ENCODE measurements at places on chromosomes 1 and 21.

- DNase-seq, result no peak
Measured at GRCh38 chr1:100279358-100279923, 13.4 kb downstream of the RTCA start.

DNA sequence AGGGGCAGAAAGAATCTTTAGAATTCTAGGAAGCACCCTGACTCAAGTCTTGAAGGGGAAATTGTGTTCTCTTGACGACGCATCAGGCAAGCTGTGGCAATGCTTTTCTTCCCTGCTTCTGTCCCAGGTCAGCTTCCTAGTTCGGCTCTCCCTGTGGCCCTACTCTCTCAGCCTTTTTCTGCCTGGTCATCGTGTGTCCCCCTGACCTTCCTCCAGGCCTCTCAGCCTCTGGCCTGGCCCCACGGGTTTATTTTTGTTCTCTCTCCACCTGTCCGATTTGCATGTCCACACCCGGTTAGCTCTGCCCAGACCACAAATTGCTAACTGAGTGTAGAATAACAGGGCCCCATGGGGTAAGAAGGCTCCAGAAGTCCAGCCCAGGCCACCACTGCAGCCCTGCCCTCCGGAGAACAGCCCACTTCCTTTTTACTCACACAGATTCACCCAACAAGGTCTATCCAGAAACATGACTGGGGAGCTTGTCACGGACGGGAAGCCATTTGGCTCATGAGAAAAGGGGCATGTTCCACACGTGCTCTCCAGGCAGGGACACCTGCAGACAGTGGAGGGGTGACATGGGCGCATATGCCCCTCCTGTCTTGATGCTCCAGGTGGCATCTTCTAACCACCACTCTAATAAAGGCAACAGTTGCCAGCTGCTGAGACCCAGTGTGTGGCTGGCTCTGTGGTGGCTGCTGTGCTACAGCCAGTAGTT lies 9.8 kb downstream of the KCNN3 start:
- peak; percentile 20 for DNase-seq

DNA sequence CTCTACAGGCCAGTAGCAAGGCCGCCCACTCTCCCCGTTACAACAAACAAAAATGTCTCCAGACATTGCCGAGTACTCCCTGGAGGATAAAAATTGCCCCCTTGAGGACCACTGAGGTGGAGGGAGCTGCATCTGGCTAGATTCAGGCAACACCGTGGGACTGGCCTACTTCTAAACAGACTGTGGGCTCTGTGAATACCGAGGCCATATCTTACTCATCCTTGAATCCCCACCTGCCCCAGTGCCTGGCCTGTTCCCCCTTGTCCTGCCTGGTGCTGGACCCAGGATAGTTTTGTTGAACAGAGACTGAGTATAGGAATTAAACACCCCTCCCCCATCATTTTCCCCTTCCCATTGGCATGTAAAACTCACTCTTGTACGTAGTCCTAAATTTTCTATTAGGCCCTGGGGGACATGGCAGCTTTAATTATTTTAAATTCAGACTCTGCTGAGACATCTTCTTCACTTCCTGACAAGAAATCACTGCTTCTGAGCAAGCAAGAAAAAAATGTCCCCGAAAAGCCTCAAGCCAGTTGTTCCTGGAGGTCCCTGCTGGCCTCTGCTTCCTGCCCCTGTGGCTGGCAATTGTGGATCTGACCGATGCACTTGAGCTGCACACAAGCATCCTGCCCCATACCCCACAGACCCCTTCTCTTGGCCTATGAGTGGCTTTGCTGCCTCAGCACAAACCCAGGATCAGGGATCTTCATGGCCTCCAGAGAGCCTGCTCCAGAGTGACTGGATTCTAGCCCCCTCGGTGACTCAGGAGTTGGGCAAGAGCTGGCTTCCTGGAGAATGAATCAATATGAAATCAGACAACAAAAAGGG lies 111.0 kb downstream of the ACTL8 start:
- no peak for DNase-seq

- no peak for DNase-seq
Measured at GRCh38 chr1:167237000-167237399, 16.3 kb downstream of the POU2F1 start.

DNA sequence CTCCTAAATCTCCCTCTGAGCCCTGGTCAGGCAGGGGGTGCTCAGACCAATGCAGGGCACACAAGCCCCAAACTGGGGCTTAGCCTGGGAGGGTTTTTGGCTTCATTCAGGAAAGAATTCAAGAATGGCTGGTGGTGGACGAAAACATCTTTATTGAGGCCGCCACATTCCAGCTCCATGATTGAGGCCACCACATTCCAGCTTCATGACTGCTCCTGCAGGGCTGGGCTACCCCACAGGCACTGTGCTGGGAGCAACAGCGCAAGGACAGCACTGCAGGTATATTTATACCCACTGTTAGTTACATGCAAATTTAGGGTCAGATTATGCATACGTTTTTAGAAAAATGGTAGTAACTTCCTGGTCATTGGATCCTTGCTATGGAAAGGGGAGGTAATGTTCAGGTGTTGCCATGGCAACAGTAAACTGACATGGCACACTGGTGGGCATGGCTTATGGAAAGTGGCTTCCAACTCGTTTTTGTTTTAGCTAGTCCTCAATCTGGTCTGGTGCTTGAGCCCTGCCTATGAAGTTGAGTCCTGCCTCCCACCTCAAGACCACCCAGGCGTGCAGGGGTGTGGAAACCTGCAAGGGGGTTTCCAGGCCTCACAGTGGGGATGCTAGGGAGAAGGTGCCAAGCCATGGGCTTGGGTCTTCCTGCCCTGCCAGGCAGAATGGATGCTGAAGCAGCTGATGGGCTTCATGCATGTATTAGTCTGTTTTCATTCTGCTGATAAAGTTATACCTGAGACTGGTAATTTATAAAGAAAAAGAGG lies 348.7 kb upstream of the AJAP1 start:
- no peak for DNase-seq

DNA sequence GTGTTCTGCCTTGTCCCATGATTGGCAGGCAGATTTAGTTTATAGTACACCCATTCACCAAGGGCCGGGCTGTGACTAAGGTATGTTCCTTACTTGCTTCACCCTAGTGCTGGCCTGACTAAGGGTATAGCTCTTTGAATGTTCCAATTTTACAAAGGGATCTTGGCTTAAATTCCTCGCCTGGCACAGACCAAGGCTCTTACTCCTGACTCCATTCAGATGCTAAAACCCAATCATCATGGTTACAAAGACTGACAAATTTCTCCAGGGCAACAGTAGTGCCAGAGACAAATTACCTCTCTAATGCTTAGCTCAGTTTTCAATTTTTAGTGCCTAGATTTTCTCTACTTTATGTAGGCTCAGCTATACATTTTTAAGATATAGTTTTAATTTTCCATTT lies 11.5 kb upstream of the C1orf53 start:
- DNase-seq, result no peak

DNA sequence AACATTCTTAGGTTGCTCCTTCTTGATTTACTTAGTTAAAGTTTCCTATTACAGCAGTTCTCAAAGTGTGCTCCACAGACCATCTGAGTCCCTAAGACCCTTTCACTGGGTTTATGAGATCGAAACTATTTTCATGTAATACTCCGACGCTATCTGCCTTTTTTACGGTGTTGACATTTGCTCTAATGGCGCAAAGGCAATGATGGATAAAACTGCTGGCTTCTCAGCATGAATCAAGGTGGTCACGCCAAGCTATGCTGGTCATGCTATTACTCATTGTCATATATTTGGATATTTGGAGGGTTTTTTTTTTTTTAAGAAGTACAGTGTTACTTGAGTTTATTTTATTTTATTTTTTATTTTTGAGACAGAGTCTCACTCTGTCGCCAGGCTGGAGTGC lies 235.1 kb downstream of the KIF26B start:
- no peak for DNase-seq

DNA sequence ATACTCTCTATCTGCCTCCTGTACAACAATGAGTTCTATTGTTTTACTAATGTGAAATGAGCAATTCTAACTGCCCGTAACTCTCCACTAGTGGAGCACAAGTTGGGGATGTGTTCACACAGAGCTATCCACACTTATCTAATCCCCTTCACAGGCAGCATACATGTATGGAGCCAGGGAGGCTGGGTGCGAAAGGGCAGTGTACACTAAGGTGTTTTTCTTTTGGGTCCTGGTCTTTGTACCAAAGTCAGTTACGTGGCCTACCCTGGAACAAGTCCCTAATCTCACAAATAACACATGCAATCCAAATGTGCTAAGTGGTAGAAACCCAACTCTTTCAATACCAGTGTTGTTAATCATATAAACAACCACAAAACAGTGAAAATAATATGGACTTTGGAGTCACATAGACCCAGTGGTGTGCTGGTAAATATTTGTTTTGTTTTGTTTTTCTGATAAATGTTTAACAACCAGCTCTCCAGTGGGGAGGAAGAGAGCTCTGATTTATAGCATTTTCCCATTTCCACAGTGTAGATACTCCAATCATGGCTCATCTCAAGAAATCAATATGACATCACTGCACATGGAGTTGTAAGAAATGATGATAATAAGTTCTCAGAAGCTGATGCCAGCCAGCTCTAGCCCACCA lies 319.9 kb upstream of the DUSP10 start:
- no peak for DNase-seq

DNA sequence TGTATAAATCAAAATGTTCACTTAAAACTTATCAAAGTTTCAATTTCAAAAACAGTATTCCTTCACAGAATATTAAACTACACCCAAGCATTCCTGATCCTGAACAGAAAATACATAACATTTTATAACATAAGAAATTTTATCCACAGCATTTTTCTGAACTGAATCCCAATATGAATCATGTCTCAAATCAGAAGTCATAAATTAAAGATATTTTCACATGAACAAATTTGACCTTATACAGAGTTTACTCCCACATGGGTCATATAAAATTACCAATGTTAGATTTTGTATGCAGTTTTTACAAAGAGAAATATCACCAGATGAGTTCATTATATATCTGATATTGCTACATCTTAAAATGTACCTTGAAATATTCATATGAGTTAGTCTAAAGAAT lies 48.6 kb upstream of the ASPM start:
- no peak for DNase-seq

- DNase-seq, result peak; percentile 72
Measured at GRCh38 chr1:2198571-2198970, 4.0 kb upstream of the FAAP20 start.

GRCh38 chr1:101964708-101965107 lies 32.0 kb downstream of the OLFM3 start:
- DNase-seq, result no peak

GRCh38 chr1:170674239-170674638 lies 10.3 kb downstream of the PRRX1 start:
- no peak for DNase-seq

DNA sequence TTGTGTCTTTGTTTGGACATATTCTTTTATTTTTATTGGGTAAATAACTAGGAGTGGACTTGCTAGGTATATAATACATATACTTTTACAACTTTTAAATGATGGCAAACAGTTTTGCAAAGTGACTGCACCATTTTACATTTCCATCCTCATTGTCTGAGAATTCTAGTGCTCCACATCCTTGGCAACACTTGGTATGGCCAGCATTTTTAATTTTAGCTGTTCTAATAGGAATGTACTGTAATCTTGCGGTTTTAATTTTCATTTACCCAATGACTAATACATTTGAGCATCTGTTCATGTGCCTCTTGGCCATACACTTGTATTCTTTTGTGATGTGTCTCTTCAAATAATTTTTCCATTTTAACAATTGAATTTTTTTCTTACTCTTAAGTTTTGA lies 37.0 kb upstream of the ATP6V1G3 start:
- no peak for DNase-seq

- DNase-seq, result peak; percentile 70
Measured at GRCh38 chr1:21175324-21175669, 1.4 kb downstream of the EIF4G3 start.

GRCh38 chr1:199978408-199978940 lies 49.0 kb upstream of the NR5A2 start:
- DNase-seq, result no peak

- no peak for DNase-seq
Measured at GRCh38 chr1:2344121-2344681, 47.2 kb downstream of the MORN1 start.

- DNase-seq, result no peak
Measured at GRCh38 chr1:77652970-77653516, 29.4 kb downstream of the ZZZ3 start.

GRCh38 chr1:111804776-111805175 lies 49.1 kb downstream of the DDX20 start:
- DNase-seq, result no peak

GRCh38 chr1:53303726-53304515 lies 23.9 kb downstream of the LRP8 start:
- no peak for DNase-seq

- DNase-seq, result no peak
Measured at GRCh38 chr1:58907398-58907797, 123.6 kb upstream of the JUN start.

- no peak for DNase-seq
Measured at GRCh38 chr1:56050911-56051310, 528.5 kb downstream of the PLPP3 start.

DNA sequence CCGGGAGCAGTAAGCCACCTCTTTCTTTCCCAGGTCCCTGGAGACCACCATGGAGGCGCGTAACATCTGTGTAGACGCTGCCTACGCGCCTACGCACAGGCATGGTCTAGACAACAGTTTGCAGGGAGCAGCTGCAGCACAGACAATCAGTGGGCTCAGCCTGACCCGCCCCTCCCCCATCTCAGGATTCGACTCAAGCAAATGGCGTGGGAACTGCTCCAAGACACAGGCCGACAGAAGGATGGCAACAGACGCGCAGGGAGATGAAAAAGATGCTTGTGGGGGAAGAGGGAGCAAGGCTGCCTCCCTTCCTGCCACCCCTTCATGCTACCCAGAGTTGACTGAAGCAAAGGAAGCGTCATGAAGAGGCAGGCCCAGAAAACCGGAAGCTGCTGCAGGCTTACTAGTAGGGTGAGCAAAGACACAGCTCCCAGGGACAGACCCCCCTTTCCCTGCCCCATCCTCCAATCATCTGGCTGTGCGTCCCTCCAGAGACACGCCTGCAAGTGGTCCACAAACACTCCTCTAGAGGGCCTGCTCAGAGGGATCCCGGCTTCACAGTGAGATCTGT lies 19.5 kb downstream of the STK40 start:
- no peak for DNase-seq

DNA sequence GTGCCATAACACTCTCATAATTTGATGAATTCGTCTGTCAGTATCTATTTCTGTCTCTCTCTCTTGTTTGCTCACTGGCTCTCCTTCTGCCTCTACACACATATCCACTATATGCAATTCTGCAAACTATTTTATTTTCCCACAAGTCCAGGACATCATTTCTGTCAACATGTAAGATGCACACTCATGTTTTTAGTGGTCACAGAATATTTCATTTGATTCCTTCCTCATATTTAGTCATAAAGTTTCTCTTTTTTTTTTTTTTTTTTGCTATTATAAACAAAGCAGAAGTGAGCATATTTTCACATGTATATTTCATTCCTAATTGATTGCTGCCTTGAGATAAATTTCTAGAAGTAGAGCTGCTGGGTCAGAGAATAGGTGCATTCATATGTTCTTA lies 165.3 kb downstream of the PGBD5 start:
- no peak for DNase-seq

Data from left colon (tissue), 2 donors.